ENCODE measurements at places on chromosomes 16 and 17.

- DNase-seq: peak; percentile 66
These were observed 805 bp upstream of the ORAI3 start for GRCh38 chr16:30947859-30948666.

GRCh38 chr17:55340686-55341085, 75.9 kb downstream of the HLF start:
- no peak for DNase-seq

GRCh38 chr17:43574348-43574747, 28.2 kb upstream of the ETV4 start:
- DNase-seq: no peak

- no peak for DNase-seq
These were observed 631 bp downstream of the EVI2A start for GRCh38 chr17:31320791-31321190.

DNA sequence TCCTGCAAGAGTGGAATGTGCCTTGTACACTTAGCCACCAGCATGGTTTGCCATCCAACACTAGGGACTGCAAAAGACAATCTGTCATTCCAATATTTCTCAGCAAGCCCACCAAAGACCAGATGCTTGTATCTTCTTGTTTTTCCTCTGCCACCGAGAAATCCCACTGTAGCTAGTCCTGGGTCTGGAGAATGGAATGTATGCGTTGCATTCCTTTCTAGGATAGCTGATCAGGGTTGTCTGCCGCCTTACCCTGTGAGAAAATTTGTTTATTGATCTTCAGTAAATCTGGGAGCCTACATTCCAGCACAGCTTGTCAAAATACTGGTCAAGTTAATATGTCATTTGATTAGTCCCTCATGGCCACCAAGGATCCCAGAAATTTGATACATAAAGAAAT, 28.1 kb upstream of the ADAMTS18 start:
- DNase-seq: no peak

GRCh38 chr16:27203507-27204311, at the start of gene KDM8:
Gene KDM8, plus strand, starts transcription at chr16:27203526. Its CDS starts 6,598 bp downstream, at chr16:27210124.
- DNase-seq: peak; percentile 99

- DNase-seq: no peak
These were observed 84.2 kb downstream of the MAP2K4 start for GRCh38 chr17:12104831-12105230.

DNA sequence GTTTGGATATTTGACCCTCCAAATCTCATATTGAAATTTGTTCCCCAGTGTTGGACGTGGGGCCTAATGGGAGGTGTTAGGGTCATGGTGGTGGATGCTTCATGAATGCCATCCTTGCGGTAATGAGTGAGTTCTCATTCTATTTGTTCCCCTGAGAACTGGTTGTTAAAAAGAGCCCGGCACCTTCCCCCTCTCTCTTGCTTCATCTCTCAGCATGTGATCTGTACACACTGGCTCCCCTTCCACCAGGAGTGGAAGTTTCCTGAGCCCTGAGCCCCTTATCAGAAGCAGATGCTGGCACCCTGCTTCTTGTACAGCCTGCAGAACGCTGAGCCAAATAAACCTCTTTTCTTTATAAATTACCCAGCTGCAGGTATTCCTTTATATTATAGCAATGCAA, 25.6 kb downstream of the PIK3R6 start:
- no peak for DNase-seq

DNA sequence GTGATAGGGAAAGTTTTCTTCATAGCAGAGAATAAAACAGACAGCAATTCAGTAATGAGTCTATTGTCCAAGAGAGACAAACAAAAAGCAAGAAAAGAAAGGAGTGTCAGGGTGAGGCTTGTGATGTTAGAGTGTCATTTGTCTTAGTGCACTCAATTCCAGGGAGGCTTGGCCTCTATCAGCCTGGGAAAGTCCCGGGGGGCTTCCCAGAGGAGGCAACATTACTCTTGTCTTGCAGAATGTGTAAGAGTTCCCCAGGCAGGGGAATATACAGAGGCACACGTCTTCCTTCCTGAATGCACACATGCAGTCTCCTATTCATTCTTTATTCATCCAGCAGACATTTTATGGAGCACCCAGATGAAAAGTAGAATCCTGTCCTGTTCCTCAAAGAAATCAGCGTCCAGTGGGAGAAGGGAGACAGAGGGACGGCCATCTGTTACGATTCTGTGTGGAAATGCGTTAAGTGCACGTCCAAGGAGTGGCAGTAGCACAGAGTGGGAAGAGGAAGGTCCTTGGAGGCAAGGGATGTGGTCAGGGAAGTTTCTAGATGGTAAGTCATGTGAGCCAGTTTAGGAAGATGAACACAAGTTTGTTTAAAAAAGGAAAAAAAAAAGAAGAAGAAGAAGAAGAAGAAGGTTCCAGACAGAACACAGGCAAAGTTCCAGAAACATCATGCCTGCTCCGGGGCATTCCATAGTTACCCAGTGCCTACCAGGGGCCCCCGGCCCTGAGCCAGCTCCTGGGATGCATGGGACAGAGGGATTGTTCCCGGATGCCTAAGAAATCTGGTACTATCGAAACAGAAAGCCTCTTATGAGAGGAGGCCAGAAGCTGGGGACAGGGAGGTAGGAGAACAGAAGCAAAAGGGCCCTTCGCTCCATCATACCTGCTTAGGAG, 21.1 kb downstream of the CACNG4 start:
- peak; percentile 60 for DNase-seq

DNA sequence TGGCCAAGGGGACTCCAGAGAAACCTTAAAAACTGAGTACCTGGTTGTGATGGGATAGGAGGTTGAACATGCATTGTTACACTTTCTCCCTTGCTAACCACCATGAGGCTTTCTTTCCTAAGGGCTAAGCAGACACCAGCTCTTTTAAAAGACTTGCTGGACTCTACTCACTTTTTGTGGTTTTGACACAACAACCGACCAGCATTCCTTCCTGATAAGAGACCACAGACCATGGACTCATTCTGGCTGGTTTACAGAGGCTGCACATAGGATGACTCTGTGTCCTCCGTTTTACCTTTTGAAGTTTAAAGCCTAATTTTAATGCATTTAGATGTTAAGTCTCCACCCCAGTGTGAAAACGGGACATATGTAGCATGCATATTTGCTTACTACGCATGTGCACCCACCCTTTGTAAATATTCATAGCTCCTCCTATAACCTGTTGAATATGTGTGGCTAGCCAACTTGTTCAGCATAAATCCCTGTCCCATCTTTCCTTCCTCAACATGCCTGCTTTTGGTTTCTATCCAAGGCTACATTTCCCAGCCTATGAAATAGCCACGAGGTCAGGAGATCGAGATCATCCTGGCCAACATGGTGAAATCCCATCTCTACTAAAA, 475.9 kb downstream of the GRIN2A start:
- DNase-seq: no peak

- peak; percentile 88 for DNase-seq
These were observed 27.9 kb downstream of the SREBF1 start for GRCh38 chr17:17808706-17809432.

DNA sequence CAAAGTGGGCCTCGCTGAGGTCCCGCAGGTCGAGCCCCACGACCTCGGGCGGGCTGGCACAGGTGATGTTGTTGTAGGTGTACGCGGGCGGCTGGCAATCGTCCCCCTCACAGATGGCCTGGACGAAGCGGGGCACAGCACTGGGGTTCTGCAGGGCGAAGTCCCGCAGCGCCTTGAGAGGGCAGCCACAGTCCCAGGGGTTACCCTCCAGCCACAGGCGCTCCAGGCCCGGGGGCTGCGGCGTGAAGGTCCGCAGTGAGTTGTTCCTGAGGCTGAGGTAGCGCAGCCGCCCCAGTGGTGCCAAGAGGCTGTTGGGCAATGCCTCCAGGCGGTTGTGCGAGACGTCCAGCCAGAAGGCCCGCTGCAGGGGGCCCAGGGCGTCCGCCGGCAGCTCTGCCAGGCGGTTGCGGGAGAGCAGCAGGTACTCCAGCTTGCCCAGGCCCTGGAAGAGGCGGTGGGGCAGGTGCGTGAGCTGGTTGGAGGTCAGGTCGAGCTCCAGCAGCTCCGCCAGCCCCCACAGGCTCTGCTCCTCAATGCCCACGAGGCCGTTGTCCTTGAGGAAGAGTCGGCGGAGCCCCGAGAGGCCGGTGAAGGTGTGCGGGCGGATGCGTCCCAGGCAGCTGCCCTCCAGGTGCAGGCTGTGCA, 2.8 kb downstream of the IGFALS start:
- no peak for DNase-seq

DNA sequence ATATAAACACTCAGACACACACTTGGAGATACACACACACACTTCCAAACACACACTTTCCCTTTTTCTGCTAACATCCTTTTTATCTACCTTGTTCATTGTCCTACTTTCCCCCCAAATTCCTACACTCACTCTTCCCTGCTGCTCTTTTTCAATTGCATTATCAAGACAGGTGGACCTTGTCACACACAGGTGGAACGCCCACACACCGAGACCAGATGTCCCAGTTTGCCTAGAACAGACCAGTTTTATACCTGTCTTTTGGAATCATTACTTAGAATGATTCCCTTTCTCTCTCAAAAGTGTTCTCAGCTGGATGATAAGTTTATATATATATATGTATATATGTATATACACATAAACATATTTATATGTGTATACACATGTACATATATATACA, 50.7 kb upstream of the ARHGAP44 start:
- DNase-seq: no peak

DNA sequence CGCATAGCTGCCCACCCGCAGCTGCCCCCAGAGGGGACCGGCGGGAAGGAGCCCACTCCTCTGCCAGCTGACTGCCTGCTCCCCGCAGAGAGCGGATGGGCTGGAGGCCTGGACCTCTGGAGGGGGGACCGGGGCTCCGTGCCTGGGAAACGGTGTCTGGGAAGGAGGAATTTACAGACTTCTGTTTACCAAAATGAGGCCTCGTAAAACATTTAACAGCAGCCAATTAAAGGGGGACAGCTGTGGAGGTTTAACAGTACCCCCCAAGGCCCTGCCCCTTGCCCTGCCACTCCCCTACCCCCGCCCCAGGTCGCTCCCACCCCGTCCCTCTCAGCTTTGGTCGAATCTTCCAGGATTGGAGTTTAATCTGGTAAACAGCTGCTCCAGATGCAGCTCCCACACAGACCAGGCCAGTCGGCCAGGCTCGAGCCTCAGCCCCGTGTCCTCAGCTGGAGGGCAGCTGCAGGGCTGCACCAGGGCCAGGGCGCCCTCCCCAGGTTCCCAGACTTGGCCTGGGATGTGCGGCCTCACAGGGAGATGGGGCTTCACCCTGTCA, 41.1 kb downstream of the BAHCC1 start:
- DNase-seq: no peak

DNA sequence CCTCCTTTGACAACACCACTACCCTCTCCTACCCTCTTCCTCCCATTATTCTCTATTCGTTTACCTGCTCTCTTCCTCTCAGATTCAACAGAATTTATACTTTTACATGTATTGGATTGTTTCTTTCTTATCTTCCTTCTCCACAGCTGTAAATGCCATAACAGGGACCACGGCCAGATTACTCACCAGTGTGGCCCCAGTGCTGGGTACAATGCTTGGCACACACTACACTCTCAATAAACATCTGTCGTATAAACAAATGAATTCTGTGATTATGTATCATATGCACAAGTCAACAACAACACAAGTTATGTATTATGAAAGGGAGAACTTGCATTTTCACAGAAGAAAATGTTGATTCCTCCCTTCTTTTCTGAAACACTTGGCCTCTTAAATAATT, 20.0 kb downstream of the AARSD1 start:
- DNase-seq: no peak

GRCh38 chr16:70751593-70751992, 49.4 kb downstream of the VAC14 start:
- no peak for DNase-seq

All from GM13976 (cell line).